Coronary artery (tissue), 2 donors: ENCODE measurements at places on chromosomes 5 and 9.

DNA sequence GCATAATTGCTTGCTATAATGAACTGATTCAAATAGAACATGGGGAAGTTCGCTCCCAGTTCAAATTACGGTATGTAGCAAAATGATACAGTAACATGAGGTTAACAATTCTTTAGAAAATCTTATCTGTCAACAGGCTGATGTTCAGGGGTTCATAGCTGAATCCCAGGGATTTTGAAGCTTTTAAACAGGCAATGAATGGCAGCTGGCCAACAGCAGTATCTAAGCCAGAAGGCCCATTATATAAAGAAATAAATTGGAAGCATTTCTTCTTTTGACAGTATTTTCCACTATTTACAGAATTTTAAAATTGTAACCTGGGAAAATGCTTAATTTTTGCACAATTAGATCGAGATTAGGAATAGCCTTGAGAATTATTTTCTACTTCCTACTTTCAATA lies 126.8 kb downstream of the PDE8B start:
- no peak for DNase-seq

- DNase-seq = no peak
Observed at GRCh38 chr5:99032234-99033013, 103.6 kb upstream of the CHD1 start.

GRCh38 chr5:152511531-152512132 lies 106.6 kb upstream of the NMUR2 start:
- DNase-seq = no peak

DNA sequence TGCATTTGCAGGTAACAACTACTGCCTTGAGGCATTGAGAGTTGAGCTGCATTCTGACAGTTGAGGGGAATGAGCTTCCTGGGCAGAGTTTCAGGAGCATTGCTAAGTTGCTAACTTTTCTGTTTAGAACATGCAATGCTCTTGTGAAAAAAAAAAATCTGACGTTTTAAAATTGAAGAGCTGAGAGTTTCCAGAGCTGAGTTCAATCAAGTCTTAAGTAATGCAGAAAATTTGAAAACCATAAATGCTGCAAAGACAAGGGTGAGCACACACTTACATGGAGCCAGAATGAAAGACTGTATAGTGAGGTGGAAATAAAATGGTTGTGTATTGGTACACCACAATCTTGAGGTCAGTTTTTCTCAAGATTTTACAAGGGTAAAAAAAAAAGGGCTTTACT lies 166.0 kb downstream of the GABRB2 start:
- DNase-seq = no peak

DNA sequence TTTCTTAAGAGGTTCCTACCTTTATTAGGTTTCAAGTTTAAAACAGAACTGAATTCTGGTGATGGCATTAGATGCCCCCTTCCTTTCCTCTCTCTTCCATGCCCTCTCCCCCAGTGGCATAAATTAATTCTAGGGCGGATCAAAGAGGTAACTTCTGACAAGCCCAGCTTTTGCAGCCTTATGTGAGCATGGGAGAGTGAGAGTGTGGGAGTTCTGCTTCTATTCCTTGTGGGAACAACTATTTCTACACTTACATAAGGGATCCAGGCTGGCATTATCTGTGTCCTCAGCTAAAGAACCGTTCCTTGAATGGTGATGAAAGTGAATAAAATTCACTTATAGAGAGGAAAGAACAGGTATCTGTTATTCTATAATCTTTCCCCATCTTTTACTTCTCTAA lies 437.6 kb downstream of the KIF4B start:
- DNase-seq = no peak

- DNase-seq = no peak
Observed at GRCh38 chr9:21854594-21854993, 52.2 kb downstream of the MTAP start.

DNA sequence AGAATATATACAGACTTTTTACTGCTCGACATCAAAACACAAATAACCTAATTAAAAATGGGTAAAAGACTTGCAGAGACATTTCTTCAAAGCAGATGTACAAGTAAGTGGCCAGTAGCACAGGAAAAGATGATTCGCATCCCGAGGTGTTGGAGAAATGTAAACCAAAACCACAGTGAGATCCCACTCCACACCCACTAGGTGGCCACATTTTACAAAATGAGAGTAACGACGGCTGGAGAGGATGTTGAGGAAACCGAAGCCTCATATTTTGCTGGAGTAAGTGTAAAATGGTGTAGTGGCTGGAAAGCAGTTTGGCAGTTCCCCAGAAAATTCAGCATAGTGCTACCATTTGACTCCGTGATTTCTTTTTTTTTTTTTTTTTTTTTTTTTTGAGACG lies 21.3 kb upstream of the GBGT1 start:
- DNase-seq = no peak

DNA sequence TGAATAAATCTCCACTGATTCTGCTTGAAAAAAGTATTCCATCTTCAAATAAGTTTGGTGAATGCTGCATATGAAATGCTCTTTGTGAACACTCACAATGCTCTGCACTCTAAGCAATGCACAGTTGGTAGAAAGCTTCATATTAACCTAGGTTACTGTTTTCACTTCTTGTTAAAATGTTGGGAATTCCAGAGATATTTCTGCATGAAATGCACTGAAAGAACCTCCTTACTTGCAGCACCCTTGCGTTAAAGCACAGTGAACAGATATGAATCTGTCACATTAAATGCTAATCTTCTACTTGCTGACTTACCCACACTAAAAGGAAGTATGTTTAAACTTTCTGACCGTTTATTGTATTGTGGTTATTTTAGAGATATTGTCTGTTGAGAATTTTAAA lies 584.1 kb upstream of the NUDT12 start:
- no peak for DNase-seq

- no peak for DNase-seq
Observed at GRCh38 chr5:73912821-73913271, 286.9 kb downstream of the ARHGEF28 start.

DNA sequence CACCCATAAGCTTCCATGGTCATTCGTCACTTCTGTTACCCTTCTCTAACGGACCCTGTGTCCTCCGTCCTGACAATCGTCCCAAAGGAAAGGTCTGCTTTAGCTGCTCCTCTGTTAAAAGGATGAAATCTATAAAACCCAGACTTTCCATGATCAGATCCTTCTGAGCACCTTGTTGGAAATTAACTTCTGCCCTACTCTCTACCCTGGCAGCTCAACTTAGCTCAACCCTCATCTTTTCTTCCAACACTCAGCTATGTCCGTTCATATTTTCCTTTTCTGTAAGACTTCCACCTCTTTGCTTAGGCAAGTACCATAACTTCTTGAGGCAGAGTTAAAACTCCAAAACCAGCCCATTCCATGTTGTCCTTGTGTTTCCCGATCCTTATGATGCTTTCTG lies 205.4 kb downstream of the SPATA31A6 start:
- no peak for DNase-seq

- no peak for DNase-seq
Observed at GRCh38 chr9:37668116-37668601, 17.4 kb downstream of the FRMPD1 start.

DNA sequence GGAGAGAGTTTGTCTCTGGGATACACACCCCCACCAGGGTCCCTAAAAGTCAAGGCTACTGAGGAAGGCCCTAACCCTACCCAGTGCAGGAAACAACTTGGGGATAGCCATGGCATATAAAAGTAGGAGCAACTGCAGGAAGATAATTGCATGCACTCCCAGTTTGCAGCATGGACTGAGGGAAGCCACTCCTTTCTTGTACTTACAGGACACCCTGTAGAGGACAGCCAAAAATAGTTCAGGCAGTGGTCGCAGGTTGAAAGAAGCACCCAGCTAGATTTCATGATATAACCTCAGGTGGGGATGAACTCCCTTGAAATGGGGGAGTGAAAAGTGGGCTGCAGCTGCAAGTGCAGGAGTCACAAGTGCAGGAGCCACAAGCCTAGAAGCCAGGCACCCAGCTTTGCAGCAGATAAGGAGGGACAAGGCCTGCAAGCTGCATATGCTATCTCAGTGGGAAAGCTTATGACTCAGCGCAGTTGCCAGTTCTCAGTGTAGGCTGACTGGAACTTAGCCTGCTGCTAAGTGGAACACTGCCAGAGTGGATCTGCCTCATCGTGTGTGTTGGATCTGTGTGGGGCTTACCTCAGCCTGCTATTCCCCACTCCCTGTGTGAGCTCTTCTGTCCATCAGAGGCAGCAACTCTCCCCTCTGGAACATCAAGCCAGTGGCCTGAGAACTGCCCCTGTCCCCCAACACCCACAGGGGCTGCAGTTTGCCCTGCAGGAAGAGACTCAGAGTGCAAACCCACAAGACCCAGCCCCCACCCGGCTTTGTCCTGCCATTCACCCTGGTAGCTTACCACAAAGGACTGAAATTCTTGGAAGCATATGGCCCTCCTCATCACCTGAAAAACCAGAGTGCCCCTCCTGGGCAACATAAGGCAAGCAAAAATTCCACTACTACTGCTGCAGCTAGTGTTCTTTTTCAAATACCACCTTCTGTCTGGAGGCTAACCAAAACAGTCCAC lies 42.7 kb downstream of the CYLC2 start:
- no peak for DNase-seq

DNA sequence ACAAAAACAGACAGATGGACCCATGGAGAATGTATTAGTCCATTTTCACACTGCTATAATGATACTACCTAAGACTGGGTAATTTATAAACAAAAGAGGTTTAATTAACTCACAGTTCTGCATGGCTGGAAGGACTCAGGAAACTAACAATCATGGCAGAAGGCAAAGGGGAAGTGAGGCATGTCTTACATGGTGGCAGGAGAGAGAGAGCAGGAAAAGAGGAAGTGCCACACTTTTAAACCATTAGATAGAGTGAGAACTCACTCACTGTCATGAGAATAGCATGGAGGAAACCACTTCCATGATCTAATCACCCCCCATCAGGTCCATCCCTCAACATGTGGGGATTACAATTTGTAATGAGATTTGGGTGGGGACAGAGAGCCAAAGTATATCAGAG lies 808.9 kb downstream of the CDH12 start:
- no peak for DNase-seq

- DNase-seq = no peak
Observed at GRCh38 chr5:142145106-142145900, 36.7 kb downstream of the NDFIP1 start.

DNA sequence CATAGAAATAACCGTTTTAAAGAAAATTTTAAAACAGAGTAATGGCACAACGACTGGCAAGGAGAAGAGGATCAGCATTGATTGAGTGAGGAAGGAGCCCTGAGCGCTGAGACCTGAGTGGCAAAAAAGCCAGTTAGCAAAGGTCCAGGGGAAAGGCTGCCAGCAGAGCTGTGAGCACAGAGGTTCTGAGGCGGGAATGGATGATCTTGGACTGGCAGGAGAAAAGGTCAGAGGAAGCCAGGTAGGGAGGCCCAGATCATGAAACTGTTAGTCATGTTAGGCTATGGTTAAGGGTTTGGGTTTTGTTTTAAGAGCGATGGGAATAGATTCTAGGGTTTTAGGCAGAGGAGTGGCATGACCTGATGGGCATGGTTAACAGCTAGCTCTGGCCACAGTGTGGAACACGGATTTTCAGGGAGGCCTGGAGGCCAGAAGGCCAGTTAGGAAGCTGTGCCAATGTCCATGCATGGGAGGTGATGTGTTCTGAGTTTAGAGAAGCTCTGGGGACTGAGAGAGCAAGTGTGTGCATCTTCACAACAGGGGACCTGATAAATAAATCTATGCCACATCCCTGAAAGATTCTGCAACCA lies 57.7 kb upstream of the GALNT10 start:
- no peak for DNase-seq

- no peak for DNase-seq
Observed at GRCh38 chr9:32957358-32957757, 44.1 kb downstream of the APTX start.

- DNase-seq = no peak
Observed at GRCh38 chr9:104900871-104901270, 27.1 kb downstream of the ABCA1 start.

- DNase-seq = no peak
Observed at GRCh38 chr9:131674425-131675421, 65.2 kb downstream of the RAPGEF1 start.

DNA sequence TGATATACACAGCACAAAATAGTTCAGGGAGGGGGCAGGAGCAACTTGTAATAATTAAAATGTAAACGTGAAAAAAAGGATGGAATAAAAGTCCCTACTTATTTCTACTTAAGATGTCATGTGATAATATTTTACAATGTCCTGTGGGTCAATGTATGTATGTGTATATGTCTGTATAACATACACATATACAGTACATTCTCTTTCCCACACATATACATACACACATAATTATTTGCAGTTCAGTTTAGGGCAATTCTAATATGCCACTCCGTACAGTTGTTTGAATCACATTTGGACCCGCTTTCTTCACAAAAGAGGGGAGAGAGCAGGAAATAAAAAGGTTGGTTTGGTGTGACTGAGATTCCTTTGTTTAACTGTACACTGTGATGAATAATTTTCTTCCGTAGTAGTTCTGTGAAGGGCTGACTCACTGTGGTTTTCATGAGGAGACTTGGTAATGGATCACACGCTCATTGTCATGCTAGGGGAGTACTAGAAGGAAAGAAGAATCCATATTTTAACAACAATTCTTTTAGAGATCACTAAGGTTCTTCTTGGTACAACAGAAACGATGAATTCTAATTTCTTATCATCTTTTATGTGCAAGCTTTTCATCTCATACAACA lies 26.2 kb upstream of the ACOT12 start:
- DNase-seq = no peak

DNA sequence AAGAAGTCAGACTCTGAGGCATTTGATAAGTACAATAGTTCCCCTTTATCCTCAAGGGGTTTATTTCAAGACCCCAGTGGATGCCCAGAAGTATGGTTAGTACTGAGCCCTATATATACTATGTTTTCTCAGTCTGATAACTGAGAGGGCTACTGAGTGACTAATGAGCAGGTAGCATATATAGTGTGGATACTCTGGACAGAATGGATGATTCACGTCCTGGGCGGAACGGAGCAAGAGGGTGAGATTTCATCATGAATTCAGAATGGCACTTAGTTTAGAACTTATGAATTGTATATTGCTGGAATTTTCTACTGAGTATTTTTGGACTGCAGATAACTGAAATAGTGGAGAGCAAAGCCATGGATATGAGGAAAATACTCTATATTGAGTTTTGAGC lies 457.6 kb downstream of the PLK2 start:
- DNase-seq = no peak

GRCh38 chr9:90921104-90921503 lies 119.5 kb downstream of the SYK start:
- peak; percentile 91 for DNase-seq

- DNase-seq = no peak
Observed at GRCh38 chr9:72476617-72477437, 44.6 kb upstream of the TMC1 start.

- no peak for DNase-seq
Observed at GRCh38 chr5:142065273-142065672, 43.3 kb upstream of the NDFIP1 start.

- DNase-seq = no peak
Observed at GRCh38 chr9:86119457-86119856, 20.1 kb upstream of the GOLM1 start.
